ENCODE measurements at places on chromosomes 3 and 15.

DNA sequence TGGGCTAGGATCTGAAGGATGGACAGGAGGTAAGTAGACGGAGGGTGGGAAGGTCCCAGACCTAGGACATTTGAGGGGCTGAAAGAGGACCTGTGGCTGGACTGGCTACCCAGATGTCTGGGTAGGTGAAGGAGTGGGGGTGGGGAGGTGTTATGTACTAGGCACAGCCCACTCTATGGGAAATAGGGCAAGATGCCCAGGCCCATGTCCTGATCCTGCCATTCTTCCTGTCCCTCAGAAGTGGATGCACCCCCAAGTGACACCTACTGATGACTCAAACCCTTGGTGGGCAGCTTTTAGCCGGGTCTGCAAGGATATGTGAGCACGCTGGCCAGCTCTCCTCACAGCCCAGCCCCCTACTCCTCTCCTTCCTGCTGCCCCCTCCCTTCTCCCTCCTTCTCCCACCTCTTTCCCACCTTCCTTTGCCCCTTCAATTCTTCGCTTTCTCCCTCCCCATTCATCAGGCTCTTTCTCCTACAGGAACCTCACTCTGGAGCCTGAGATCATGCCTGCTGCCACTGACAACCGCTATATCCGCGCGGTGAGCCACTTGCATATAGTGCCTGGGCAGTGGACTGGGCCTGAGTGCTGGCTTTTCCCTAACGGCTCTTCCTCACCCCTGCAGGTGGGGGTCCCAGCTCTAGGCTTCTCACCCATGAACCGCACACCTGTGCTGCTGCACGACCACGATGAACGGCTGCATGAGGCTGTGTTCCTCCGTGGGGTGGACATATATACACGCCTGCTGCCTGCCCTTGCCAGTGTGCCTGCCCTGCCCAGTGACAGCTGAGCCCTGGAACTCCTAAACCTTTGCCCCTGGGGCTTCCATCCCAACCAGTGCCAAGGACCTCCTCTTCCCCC lies 5.2 kb downstream of the ACY1 start:
- no peak overlapping the region for H3K27ac ChIP-seq
- peaks cover 60% of the 10 kb centered on the region for H3K4me1 ChIP-seq
- H3K27me3 ChIP-seq = no peaks in the 10 kb centered on the region
- H3K36me3 ChIP-seq = peaks cover 47% of the 10 kb centered on the region
- H3K4me3 ChIP-seq = no peak overlapping the region

DNA sequence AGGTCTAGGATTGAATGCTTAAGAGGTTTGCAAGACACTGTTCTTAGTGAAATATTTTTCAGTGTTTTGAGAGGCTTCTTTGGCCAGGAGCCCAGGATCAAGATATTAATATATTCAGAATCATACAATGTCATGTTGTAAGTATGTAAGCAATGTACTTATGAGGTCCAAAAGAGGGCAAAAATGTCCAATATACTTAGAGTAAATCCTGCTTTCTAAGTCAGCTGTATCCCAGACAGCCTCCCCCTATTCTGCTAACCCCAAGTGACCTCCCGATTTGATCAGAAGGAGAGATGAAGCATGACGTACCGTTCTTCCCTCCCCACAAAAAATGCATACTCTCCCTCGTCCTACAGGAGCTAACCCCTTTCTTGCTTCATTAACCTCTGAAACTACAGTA lies 70.9 kb downstream of the CHAC1 start:
- no peak for DNase-seq
- no peaks in the 10 kb centered on the region for H3K27me3 ChIP-seq
- H3K27ac ChIP-seq = no peak overlapping the region
- H3K4me1 ChIP-seq = no peaks in the 10 kb centered on the region
- peaks cover 80% of the 10 kb centered on the region for H3K36me3 ChIP-seq

DNA sequence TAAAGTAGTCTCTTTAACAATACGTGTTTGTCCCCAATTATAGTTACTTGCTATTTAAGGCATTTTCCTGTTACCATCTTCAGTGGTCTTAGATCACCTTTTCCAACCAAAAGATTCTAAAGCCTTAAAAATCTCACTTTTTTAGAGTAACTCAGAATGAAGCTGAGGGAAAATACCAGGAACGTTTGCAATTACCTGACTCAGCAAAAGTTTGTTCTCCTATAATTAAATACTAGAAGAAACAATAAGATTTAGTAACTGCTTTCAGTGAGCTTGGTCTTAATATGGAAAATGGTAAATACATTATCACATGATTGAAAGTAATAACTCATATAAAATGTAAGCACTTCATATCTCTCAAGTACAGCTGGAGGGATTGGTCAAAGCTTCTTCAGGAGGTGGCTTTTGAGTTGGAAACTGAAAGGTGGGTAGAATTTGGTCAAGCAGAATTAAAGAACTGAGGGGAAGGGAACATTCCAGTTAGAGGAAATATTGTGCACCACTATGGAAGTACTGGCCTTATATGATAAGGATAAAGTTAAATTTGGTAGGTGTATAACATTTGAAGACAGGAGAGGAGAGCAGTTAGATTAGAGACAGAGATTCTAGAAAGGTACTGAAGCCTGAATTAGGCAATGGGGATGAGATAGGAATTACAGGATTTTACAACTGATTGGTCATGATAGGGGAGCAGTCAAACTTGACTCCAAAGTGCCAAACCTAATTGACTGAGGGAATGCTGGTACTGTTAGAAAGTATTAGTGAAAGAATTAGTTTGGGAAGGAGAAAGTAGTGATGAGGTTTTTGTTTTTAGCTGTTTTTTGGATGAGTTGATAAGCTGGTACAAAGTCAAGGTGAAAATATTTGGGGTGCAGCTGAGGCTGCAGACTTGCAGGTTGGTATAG lies 21.9 kb downstream of the TSC22D2 start:
- DNase-seq = no peak
- H3K4me1 ChIP-seq = peaks cover 46% of the 10 kb centered on the region
- peak overlapping the region; percentile 41 for H3K27ac ChIP-seq
- no peak overlapping the region for H3K4me3 ChIP-seq
- peaks cover 56% of the 10 kb centered on the region for H3K36me3 ChIP-seq

DNA sequence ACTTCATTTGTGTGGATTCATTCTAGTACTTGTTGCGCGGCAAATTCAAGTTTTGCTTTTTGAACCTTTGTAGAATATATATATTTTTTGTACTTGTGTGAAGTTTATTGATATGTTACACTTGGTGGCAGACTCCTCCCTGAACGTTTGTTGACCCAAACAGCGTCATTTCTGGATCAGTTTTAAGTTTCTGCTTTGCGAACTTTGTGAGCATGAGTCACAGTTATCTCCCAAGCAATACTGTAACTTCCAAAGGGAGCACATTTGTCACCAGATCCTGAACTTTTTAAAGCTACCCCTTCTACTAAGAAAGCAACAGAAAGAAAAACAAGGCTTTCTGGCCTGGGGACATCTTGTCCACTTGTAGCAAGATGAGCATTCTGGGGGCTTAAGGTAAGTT lies 74.8 kb upstream of the CACNA2D3 start:
- no peaks in the 10 kb centered on the region for H3K36me3 ChIP-seq
- H3K27ac ChIP-seq = no peak overlapping the region
- H3K4me3 ChIP-seq = no peak overlapping the region
- H3K4me1 ChIP-seq = no peaks in the 10 kb centered on the region
- no peak for DNase-seq

- H3K27me3 ChIP-seq = no peaks in the 10 kb centered on the region
- H3K4me1 ChIP-seq = peaks cover 17% of the 10 kb centered on the region
- DNase-seq = peak; percentile 82
- peak overlapping the region; percentile 80 for H3K27ac ChIP-seq
- peaks cover 32% of the 10 kb centered on the region for H3K36me3 ChIP-seq
These were observed 645.8 kb upstream of the NR2F2 start for GRCh38 chr15:95684693-95685115.

DNA sequence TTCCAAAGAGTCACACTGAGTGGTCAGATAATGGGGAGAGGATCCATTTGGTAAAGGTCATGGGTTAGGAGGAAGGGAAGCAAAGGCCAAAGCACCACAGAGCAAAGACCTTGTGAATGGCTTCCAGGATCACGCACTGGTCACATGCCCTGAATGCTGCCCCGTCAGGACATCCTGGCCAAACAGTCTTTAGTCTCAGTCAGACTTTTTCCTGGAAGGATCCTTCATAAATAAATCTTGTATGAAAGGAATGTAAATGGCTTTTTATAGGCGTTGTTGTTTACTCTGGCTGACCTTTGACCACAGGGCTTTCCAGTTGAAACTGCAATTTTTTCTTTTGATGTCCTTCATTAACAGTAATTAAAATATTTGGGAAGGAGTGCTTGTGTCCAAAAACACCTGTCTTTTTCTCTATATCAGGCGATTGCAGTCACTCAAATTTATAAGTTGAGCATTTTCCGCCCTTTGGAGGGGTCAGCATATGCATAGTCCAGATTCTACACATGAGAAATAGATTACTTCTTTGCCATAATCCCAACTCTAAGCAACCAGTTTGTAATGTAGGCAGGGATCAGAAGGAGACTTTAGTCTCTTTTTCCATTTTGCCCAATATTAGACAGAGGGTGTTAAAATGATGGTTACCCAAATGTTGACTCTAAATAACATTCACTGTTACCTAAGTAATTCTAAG lies 48.4 kb downstream of the CHAC1 start:
- DNase-seq = no peak
- H3K4me1 ChIP-seq = no peaks in the 10 kb centered on the region
- H3K27me3 ChIP-seq = no peaks in the 10 kb centered on the region
- H3K36me3 ChIP-seq = peaks cover 77% of the 10 kb centered on the region
- H3K4me3 ChIP-seq = no peak overlapping the region

DNA sequence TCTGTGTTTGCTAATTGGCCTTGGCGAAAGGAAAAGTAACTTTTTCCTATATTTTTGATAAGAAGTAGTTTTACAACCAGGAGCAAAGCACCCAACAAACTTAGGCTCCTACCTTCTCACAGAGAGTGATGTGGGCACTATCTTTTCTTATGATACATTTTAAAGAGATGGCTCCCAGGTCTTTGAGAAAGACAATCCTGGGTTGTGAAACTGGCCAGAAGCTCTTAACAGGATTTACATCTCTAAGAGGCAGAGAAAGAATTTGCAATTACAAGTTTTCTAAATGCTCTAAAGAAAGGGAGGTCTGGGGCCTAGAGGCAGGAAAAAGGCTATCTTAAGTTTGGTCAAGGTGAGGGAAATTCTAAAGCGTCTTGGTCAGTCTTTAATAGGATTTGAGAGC lies 609.7 kb downstream of the VGLL3 start:
- H3K4me1 ChIP-seq = no peaks in the 10 kb centered on the region
- no peak overlapping the region for H3K27ac ChIP-seq
- no peaks in the 10 kb centered on the region for H3K27me3 ChIP-seq
- no peaks in the 10 kb centered on the region for H3K36me3 ChIP-seq
- no peak overlapping the region for H3K4me3 ChIP-seq
- DNase-seq = no peak

GRCh38 chr3:11950576-11950975 lies 53.6 kb upstream of the SYN2 start:
- no peak overlapping the region for H3K27ac ChIP-seq
- H3K27me3 ChIP-seq = peaks cover 17% of the 10 kb centered on the region
- no peak overlapping the region for H3K4me3 ChIP-seq
- DNase-seq = no peak

DNA sequence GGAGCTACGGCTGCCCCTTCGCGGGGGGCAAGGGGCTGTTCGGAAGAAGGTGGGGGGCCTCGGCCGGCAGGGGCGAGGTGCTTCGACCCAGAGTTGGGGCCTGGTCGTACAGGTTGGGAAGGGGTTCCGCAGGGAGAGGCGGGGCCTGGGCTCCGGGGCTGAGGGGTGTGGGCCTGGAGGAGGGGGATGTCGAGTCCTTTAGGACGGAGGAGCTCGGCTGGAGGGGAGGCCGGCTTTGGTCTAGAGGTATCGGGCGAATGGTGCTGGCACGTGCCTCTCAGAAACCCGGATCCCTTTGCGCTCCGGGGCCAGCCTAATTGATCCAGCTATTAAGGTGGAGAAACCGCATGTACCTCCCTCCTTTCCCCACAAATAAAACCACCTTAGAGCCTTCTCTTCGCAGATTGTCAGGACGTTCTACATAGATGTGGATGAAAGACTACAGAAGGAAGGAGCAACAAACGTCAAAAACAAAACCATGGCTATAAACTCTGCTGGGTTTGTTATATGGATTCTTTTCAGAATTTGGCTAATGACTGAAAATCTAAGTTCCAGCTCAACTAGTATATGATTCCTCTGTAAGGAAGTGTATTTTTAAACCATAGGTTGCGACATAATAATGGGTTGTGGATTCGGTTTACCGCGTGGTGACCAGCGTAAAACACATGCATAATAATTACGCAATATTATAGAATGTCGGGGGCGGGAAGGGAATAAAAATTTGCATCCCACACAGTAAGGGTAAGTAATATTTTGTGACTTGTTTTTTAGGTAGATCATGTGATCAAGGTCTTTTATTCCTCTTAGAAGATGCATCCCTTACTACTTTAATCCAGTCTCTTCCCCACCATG lies 644 bp upstream of the NGLY1 start:
- H3K4me3 ChIP-seq = peak overlapping the region; percentile 85
- H3K27ac ChIP-seq = peak overlapping the region; percentile 63
- H3K27me3 ChIP-seq = no peaks in the 10 kb centered on the region
- DNase-seq = peak; percentile 77

DNA sequence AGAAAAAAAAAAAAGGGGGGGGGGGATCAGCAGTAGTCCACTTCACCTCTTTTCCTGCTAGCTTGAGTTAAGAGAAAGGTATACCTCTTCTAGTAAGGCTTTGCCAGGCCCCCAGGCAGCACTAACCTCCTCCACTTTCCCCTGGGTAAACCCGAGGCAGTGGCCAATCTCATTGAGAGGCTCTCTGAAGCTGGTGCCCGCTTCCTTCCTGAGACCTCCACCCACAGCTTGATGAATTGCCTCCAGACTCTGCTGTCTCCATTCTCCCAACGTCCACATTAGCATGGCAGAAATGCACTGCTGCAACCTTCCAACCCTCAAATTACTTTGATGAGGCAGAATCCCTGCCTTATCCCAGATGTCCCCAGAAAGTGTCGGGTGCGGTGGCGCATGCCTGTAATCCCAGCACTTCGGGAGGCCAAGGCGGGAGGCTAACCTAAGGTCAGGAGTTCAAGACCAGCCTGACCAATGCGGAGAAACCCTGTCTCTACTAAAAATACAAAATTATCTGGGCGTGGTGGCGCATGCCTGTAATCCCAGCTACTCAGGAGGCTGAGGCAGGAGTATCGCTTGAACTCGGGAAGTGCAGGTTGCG lies 15.3 kb downstream of the RLBP1 start:
- DNase-seq = no peak
- H3K36me3 ChIP-seq = no peaks in the 10 kb centered on the region
- H3K4me1 ChIP-seq = no peaks in the 10 kb centered on the region
- H3K27ac ChIP-seq = no peak overlapping the region
- H3K27me3 ChIP-seq = peaks cover 7% of the 10 kb centered on the region

DNA sequence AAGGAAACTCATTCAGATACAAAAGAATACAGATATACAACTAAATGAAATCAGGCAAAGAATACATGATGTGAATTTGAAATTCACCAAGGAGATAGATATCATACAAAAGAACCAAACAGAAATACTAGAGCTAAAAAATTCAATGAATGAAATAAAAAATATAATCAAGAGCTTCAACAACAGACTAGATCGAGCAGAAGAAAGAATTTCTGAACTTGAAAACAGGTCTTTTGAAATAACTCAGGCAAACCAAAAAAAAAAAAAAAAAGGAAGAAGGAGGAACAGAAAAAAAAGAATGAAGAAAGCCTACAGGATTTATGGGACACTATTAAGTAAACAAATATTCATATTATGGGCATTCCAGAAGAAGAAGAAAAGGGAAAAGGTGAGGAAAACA lies 137.8 kb downstream of the DMXL2 start:
- no peaks in the 10 kb centered on the region for H3K4me1 ChIP-seq
- H3K4me3 ChIP-seq = no peak overlapping the region
- peaks cover 49% of the 10 kb centered on the region for H3K36me3 ChIP-seq
- H3K27me3 ChIP-seq = no peaks in the 10 kb centered on the region

All from K562 (cell line).